Activated T-cell treated with anti-CD3 and anti-CD28 coated beads, Interleukin-2, amount 50 U/mL, for 72 hours (primary cell): ENCODE measurements at places on chromosomes 12 and 14. TPM values are rescaled to one million over a fixed set of nuclear protein-coding genes. Genes with fewer than 3 reads are reported as not detected.

DNA sequence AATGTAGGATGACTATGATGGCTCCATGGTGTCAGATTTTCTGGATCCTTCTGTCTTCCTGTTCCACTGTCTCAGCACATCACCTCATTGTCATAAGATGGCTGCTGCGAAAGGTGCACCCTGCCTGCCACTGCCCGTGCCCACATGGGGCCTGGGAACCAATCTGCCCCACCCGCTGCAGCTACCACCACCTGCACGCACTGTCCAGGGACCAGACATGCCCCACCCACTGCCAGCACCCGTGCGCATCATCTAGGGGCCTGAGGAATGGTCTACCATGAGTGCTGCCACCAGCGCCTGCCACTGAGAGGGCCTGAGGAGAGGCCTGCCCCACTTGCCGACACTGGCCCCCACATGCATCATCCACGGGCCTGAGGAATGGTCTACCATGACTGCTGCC, 23.8 kb downstream of the CYP46A1 start:
- DNase-seq: no peak

The CRADD gene
- total RNA-seq: 9.1 TPM

GRCh38 chr12:58901664-58902063, 18.6 kb downstream of the LRIG3 start:
- DNase-seq: no peak

- no peak for DNase-seq
These were observed 232.2 kb downstream of the FBXL14 start for GRCh38 chr12:1362143-1362662.

DNA sequence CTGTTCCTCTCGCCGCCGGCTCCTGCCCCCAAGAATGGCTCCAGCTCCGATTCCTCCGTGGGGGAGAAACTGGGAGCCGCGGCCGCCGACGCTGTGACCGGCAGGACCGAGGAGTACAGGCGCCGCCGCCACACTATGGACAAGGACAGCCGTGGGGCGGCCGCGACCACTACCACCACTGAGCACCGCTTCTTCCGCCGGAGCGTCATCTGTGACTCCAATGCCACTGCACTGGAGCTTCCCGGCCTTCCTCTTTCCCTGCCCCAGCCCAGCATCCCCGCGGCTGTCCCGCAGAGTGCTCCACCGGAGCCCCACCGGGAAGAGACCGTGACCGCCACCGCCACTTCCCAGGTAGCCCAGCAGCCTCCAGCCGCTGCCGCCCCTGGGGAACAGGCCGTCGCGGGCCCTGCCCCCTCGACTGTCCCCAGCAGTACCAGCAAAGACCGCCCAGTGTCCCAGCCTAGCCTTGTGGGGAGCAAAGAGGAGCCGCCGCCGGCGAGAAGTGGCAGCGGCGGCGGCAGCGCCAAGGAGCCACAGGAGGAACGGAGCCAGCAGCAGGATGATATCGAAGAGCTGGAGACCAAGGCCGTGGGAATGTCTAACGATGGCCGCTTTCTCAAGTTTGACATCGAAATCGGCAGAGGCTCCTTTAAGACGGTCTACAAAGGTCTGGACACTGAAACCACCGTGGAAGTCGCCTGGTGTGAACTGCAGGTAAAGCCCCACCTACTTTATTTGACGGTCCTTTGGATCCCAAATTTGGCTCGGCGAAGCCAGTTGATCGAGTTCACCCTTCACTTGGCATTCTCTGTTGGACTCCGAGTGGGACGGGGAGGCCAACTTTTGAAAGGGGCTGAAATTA, 1.5 kb downstream of the WNK1 start:
- DNase-seq: peak; percentile 68

The NID2 gene
- total RNA-seq: 0.24 TPM

- DNase-seq: no peak
These were observed 63.2 kb upstream of the NR2C1 start for GRCh38 chr12:95136598-95136997.

- no peak for DNase-seq
These were observed 7.3 kb downstream of the P2RX2 start for GRCh38 chr12:132625731-132626430.

The PDE3A gene
- total RNA-seq: not detected

The ALDH1L2 gene
- 11.1 TPM for total RNA-seq

GRCh38 chr14:56212521-56212920, 94.3 kb downstream of the PELI2 start:
- no peak for DNase-seq

GRCh38 chr12:12954356-12954755, 2.4 kb upstream of the GPRC5D start:
- DNase-seq: no peak

The TMED8 gene
- total RNA-seq: 27.5 TPM

DNA sequence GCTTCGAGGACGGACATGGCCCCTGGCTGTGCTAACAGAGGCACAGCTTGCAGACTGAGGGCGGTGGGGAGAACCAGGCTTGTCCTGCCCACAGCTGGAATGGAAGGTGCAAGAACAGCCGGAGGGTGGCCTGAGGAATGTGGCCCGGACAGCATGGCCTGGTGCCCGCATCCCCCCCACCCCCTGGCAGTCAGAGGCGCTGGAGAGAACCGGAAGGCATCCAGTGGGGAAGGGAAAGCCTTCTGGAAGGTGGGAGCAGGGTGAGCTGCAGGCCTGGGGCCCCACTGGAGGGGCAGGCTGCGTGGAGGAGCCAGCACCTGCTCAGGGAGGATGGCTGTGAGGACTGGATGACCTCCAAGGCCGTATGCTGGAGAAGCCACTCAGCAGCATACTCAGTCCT, 8.1 kb upstream of the CYP46A1 start:
- no peak for DNase-seq

The FOXA1 gene
- 0.17 TPM for total RNA-seq

GRCh38 chr14:58813745-58814144, 176.0 kb downstream of the DACT1 start:
- no peak for DNase-seq

The ACRBP gene
- 6.1 TPM for total RNA-seq

DNA sequence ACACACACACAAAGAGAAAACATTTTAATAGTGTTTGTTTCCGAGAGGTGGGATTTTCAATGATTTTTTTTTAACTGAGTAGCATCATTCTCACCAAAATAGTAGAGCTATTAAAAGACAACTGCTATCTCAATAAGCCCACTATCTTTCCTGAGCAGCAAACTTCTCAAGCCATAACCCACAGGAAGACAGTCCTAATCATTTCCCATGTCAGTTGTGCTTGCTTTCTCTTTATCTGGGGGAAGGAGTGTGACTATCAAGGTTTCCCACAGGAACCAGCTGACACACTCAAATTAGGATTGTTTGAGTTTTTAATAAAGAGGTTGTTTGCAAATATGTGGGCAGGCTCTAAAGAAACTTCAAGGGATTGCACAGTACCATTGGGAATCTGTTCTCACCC, 4.9 kb upstream of the MAX start:
- DNase-seq: no peak

GRCh38 chr14:52891800-52892199, 59.0 kb downstream of the FERMT2 start:
- no peak for DNase-seq

- no peak for DNase-seq
These were observed 1214.3 kb upstream of the TMEM132C start for GRCh38 chr12:127052511-127053232.

The SCYL2 gene
- 51.3 TPM for total RNA-seq

The ANG gene
- 0.67 TPM for total RNA-seq

- no peak for DNase-seq
These were observed 4.3 kb upstream of the CSRP2 start for GRCh38 chr12:76883151-76883550.

- DNase-seq: no peak
These were observed 61.0 kb downstream of the NIN start for GRCh38 chr14:50769863-50770500.

GRCh38 chr14:61615743-61616523, 79.4 kb upstream of the HIF1A start:
- no peak for DNase-seq

DNA sequence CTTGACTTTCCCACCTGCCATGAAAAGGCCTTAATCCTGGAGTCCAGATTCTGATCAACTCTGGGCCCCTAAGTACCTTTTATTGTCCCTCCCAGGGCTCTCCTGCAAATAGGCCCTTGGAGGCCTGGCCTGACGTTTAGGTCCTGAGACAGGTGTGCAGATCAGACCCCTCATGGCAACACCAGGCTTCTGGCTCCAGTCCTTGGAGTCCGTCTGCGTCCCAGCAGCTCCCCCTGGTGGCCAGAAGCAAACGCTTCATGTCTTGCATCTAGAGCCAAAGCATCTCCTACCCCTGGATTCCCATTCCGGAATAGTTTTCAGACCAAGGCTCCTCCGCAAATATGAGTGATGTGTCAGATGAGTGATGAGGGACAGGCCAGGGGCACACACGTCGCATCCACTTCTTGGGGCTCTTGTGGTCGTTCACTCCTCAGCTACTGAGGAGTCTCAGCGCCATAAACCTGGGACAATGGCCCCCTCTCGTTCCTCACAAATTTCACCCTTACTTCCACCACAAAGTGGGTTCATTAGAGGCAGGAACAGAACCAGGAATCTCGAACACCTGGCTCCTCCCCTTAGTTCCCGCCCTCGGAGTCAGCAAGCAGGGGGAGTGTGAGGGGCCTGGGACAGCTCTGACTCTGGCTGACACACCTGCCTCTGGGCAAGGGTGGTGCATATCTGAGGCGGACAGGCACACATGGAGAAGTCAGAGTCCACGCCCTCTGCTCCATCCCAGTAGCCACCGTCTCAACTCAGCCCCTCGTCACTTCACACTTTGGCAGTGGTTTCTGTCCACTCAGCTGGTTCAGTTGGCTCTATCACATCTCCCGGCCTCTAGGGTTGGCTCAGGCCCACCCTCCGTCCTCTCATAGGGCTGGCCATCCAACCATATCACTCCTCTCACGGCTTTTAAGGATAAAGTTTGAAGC, 77.9 kb upstream of the PWP1 start:
- DNase-seq: peak; percentile 83

GRCh38 chr12:9701380-9702154, 31.3 kb downstream of the CLECL1 start:
- DNase-seq: no peak

DNA sequence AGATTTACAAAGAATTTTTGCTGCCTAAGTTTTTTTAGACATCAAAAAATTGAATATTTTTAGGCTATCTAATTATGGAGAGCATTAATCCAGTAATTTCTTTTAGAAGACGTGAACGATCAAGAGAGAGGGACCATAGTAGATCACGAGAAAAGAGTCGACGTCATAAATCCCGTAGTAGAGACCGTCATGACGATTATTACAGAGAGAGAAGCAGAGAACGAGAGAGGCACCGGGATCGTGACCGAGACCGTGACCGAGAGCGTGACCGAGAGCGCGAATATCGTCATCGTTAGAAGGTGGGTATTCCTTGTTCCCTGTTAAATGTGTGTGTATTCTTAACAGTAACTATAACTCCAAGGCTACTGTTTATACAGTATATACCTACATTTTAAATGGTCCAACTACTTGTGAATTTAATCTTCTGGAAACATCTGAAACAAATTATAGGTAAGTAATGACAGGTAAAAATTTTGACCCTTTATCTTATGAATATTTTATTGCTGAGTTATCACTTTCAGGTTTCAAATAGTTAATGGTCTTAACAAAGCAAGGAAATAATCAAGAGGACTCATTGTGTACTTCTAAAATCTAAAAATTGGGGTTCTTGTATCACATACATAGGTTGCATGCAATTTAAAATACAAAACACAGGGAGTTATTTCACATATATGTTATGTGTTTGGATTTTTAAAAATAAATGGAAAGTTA, 23.1 kb downstream of the CPSF6 start:
- DNase-seq: no peak

GRCh38 chr12:106271575-106272505, 24.0 kb upstream of the CKAP4 start:
- DNase-seq: no peak

- no peak for DNase-seq
These were observed 189.4 kb downstream of the NRXN3 start for GRCh38 chr14:78359581-78359980.

GRCh38 chr12:128571906-128572810, 251.6 kb downstream of the SLC15A4 start:
- DNase-seq: no peak

DNA sequence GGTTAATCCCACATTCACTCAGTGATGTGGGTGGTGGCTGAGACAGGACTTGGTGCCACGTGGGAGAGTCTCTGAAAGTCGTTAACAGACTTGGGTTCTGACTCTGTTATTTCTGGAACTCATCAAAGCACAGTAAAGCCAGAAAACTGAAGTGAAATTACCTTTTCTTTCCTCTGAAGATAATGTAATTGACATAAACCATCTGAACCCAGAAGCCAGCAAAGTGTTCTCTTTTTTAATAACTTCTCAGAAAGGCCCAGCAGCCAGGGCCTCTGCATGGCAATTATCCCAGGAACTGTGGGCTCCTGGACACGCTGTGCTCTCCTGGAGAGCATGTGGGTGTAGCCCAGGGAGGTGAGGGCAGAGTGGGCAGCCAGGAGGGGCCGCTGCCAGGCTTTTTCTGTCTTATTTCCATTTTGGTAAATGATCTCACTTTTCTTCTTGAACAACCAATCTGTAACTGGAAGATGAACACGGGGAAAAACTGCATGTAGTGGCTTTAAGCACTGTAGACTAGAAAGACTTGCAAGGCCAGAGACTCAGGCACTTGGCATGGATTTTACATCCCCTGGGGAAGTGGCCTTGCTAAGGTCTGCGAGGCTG, 444.1 kb upstream of the TMEM132C start:
- no peak for DNase-seq

DNA sequence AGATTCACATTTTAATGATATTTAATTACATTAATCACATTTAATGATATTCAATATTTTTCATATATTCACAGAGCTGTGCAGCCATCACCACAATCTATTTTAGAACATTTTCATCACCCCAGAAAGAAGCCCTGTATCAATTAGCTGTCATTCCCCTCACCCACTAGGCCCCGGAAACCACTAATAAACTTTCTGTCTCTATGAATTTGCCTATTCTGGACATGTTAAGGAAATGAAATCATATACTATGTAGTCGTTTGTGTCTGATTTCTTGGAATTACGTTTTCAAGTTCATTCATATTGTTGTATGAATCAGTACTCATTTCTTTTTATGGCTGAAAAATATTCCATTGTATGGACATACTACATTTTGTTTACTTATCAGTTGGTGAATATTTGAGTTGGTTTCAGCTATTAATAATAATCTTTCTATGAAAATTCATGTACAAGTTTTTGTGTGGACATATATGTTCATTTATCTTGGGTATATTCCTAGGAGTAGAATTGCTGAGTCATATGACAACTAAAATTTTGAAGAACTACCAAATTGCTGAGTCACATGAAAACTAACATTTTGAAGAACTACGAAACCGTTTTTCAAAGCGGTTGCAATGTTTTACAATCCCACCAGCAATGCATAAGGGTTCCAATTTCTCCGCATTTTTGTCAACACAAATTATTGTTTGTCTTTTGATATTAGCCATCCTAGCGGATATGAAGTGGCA, 11.7 kb upstream of the OTOGL start:
- DNase-seq: no peak
